Ovary (tissue), 10 donors: ENCODE measurements at places on chromosomes 1 and 21. TPM values are rescaled to one million over a fixed set of nuclear protein-coding genes. Genes with fewer than 3 reads are reported as not detected.
A peak's percentile ranks its signal among the peaks of the same experiment; 100 is the strongest.

- no peak for DNase-seq
Observed at GRCh38 chr1:56430141-56430839, 149.1 kb downstream of the PLPP3 start.

DNA sequence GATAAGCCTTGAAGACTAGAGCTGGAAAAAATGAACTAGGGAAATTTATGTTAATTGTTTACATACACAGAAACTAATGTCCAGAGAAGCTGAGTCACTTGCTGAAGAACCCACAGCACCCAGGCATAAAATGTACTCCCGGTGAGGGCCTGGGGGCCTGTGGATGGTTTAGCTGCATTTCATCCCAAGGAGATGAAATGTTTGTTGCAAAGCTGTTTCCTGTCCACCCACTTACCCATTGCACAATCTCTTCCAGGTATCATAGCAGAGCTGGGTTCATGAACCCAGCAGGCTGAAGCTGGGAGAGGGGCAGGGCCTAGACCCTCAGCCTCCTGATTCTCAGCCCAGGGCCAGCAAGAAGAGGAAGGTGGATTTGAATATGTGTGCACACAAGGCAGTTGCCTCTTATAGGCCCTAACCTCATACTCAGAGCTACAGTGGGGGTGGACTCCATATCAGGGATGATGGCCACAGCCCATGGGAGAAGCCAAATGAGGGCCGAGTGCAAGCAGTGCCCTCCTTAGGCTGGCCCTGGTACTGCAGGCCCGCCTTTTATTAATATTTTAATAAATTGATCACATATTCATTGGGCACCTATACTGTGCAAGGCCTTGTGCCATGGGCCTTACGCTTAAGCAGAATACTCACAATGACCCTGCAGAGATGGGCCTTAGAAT, 110.8 kb downstream of the LACTBL1 start:
- peak; percentile 68 for DNase-seq

DNA sequence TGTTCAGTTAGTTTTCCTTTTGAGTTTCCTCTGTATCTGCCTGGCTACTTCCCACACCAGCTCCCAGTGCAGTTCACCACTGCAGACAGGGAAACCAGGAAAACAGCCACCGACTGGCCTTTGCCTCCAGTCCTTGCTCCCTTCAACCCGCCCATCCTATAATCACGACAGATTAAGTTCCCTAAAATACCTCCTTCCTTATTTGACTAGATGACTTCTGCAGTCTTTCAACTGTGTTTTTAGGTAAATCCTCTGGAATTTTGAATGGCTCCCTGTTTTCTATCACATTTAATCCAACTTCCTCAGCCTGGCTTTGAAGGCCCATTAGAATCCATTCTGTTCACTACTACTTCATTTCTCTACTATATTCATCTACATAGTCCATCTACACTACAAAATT, 37.6 kb downstream of the BEND5 start:
- DNase-seq = no peak

DNA sequence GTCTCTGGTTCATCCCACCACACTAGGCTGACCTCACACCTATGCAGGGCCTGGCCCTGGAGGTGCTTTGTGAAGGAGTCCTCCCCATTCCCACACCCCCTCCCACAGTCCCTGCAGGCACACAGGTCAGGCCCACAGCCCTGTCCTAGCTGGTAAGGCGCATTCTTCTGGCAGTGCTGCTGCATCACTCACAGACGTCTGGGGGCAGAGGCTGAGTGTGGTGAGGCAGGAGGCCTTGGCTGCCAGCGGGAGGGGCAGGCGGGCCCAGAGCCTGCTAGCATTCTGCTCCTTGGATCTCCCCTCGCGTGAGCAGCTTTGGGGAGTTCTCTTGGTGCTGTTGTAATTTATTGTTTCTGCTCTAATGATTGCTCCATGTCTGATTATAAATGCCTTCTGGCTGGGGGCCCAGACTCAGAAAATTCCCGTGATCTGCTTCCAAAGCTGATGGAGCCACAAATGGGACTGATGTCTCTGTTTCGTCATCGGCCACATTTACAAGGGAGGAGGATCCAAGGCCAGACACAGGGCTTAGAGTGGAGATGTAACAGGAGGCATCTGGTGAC, 62.9 kb downstream of the TRABD2B start:
- peak; percentile 71 for DNase-seq

GRCh38 chr21:46393451-46393940, 65.2 kb upstream of the DIP2A start:
- DNase-seq = peak; percentile 65

DNA sequence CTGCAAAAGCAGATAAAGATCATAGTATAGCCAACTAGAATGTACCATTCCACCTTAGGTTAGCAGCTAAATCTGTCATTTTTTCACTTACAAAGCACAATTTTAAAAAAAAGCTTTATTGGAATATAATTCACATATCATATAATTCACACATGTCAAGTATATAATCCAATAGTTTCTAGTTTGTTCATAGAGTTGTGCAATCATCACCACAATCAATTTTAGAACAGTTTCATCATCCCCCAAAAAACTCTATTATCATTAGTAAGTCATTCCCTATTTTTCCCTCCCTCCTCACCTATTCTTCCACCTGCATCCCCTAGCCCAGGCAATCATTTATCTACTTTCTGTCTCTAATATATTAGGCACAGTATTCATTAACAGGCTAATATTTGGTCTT, 32.0 kb upstream of the INSL5 start:
- DNase-seq = no peak

GRCh38 chr1:232576537-232576936, 53.4 kb downstream of the SIPA1L2 start:
- no peak for DNase-seq

GRCh38 chr21:44891631-44892031, 18.1 kb upstream of the PTTG1IP start:
- no peak for DNase-seq

DNA sequence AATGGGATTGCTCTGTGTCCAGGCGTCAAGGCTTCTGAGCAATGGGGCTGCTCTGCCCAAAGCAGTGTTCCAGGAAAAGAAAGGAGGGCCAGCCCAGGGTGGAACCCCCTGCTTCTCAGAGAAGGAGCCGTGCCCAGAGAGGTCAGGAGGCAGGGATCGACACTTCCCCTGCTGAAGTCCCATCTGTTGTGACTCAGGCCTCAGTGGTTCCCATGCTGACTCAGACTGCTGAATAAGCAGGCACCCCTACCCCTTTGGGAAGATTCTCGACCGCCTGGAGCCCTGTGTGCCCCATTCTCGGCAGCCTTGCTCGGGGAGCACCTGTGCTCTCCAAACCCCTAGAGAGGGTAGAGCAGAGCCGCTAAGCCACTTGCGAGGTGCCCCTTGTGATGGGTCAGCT, 23.9 kb downstream of the PKP1 start:
- DNase-seq = no peak

DNA sequence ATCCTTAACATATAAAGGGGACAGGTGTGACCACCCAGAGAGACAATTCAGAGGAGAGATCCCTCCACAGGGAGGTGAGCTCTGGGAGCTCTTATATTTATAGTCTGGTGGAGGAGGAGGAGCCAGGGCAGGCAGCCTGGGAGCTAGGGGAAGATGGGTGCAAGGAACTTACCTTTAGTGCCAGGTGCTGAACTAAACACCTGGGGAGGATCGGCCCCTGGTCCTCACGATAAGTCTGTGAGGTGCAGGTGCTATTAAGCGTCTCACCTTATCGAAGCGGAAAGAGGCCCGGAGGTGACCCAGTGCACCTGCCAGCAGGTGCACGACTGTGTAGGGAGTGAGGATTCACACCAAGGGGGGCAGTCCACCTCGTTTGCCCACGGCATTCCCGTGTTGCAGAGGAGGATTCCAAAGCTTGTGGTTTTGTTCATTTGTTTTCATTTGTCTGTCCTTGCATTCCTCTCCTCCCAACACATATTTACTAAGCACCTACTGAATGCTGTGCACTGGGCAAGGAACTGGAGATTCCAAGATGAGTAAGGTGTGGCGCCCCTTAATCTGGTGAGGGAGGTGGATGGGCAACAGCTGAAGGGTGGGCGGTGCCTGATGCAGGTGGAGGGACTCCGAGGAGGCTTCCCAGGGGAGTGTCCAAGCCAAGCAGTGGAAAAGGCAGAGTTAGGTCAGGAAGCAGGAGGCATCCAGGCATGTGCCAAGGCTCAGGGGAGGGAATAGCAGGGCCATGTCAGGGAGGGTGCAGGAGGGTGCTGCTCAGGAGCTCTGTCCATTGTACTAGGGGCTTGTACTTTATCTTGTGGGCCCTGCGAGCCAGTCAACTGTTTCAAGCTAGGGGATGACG, 11.5 kb downstream of the ARHGEF10L start:
- DNase-seq = no peak

GRCh38 chr1:97560714-97561113, 360.1 kb downstream of the DPYD start:
- DNase-seq = no peak

- no peak for DNase-seq
Observed at GRCh38 chr1:236024641-236025040, 40.2 kb downstream of the NID1 start.

Gene F13B
- polyA plus RNA-seq = not detected
